ENCODE measurements at places on chromosomes 1 and 21.

- no peak for DNase-seq
These were observed 81.1 kb upstream of the ATP1B1 start for GRCh38 chr1:169025412-169025811.

GRCh38 chr1:170436928-170437327 lies 95.0 kb upstream of the GORAB start:
- no peak for DNase-seq

DNA sequence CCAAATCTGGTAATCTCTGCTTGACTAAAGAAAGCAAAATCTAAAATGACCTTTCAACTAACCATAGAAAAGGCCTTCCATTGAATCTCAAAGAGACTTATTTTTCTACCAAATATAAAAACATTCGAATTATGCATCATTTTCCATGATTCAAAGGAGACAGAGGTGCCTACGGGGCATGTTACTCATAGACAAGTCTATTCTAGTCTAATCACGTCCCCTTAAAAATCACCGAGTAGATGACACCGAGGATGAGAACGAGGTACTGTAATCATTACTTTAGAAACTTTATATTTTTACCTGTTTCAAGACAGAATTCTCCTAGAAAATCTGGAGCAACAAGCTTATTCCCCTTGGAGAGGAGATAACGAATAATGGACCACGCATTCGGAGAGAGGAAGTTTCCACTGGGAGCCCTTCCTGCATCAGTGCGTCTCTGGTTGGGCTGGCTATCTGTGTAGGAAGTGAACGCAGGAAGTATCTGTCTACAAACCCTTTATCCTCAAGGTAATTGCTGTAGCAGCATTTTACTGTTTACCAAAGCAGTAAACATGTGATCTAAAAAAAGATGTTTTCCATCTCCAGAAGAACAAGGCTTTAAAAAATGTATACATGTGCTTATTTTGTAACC lies 9.5 kb downstream of the ERG start:
- no peak for DNase-seq

- DNase-seq, result no peak
These were observed 102.7 kb upstream of the C21orf91 start for GRCh38 chr21:17921579-17922530.
